GM12878 (cell line): ENCODE measurements at places on chromosomes 5 and 9. TPM values are rescaled to one million over a fixed set of nuclear protein-coding genes. Genes with fewer than 3 reads are reported as not detected.

The PRUNE2 gene
- total RNA-seq: 0.23 and 0.61 TPM in 2 replicates

The GHR gene
- total RNA-seq: 0.32 and 0.62 TPM in 2 replicates

The TEX48 gene
- not detected in 2 replicates for total RNA-seq

The ARHGEF28 gene
- total RNA-seq: 0.15 and 0.19 TPM in 2 replicates

The COL27A1 gene
- total RNA-seq: 0.10 and 0.21 TPM in 2 replicates

The MLLT3 gene
- 38.4 and 40.7 TPM in 2 replicates for total RNA-seq

The FIBCD1 gene
- 0.08 and 0.95 TPM in 2 replicates for total RNA-seq

The SLC6A3 gene
- not detected in 2 replicates for total RNA-seq

The HSPB3 gene
- not detected in 2 replicates for total RNA-seq

The SLC6A19 gene
- 0.03 TPM in 1 of 2 replicates, not detected in the other for total RNA-seq

The PLAC8L1 gene
- not detected in 2 replicates for total RNA-seq

The OR1Q1 gene
- not detected in 2 replicates for total RNA-seq

The SLC36A3 gene
- not detected in 2 replicates for total RNA-seq

The RNF208 gene
- total RNA-seq: 10.7 and 12.0 TPM in 2 replicates

The COL15A1 gene
- total RNA-seq: 0.21 and 0.28 TPM in 2 replicates

The ADAMTSL2 gene
- total RNA-seq: 0.05 TPM in 1 of 2 replicates, not detected in the other

The MAMDC4 gene
- total RNA-seq: 4.3 and 4.8 TPM in 2 replicates

The KIF20A gene
- total RNA-seq: 42.0 and 45.8 TPM in 2 replicates

The ST6GALNAC6 gene
- total RNA-seq: 21.1 and 23.2 TPM in 2 replicates

DNA sequence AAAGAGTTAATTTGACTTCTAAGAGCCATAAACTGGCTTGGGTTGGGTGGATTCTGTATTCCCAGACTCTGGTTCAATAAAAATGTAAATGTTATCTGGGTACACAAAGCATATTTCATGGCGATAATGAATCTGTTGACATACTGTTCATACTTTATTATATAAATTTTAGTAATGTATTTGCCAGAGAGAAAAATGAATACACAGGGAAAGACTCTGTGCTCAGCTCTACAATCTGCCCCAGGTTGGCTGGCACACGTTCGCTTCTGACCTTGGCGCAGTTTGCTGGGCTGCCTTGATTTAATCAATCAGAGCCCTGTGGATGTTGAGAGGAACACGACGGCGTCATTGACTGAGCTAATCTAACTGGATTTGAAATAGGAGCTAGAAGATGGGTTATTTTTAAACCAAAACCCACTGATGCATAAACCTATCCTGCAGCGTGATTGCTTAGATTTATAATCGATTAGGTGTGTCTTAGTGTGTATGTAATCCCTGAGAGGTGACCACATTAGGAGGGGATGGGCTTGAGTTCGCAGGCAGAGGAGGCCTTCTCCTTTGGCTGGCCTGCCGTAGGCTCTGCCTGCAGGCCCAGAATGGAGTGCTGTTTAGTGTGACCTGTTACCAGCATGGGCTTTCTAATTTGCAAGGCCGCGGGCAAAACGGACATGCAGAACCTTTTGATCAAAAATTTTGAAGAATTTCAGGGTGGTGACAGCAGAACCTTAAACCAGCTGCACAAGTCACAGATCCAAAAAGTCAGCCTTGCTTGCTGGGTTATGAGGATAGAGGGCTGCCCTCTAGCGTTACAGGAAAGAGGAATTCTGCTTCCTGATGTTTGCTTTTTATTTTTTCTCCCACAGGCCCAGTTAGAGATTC lies 3.9 kb upstream of the ADCY2 start:
- DNase-seq: no peak

DNA sequence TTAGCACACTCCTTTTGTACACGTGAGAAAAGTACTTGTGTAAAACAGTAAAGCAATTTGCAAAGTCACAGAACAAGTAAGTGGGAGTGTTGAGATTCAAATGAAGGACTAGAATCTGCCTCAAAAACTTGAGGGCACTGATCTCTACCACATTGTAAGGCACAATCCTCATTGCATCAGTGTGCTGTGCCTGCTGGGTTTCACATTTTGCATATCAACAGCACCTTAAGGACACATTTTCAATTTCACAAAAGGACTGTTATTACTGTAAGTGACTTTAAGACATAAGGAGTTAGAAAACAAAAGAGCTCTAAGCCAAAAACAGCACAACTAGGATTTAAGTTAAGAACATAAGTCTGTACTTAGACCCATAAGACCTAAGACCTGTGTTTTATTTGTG lies 44.7 kb upstream of the HK3 start:
- DNase-seq: no peak

DNA sequence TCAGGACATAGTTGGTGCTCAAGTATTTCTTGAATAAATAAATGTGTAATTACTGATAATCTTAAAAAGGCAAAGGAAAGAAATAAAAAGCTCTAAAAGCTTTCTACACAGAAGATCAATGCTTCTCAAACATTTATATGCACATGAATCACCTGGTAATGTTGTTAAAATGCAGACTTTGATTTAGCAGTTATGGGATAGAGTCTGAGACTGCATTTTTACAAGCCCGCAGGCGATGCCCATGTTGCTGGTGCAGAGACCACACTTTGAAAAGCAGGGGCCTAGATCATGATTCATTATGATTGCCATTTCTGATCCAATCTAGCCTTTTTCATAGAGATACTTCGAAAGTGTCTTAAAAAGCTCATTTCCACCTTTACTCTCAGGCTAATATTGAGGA lies 3.5 kb upstream of the CCDC152 start:
- no peak for DNase-seq

GRCh38 chr5:59275510-59276324 lies 617.8 kb downstream of the PDE4D start:
- DNase-seq: no peak

- no peak for DNase-seq
These were observed 4.2 kb downstream of the NEK6 start for GRCh38 chr9:124261736-124262648.

DNA sequence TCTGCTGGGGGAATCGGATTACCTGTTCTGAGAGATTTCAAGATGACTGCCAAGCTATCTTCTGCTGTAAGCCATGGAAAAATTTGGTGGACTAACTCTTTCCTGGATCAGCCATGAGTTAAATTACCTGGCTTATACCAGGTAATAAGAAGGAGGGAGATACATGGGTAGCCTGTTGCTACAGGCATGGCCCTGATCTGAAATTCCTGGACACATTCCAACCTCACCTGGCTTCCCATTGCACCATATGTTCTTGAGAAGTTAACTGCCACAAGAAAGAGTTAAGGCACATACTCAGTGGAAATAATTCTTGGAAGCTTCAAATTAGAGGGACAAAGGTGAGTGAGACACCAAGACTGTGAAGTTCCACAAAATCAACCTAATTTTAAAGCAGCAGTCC lies 371.3 kb downstream of the ACTL7B start:
- DNase-seq: no peak

- DNase-seq: peak; percentile 16
These were observed 69.8 kb downstream of the KDM4C start for GRCh38 chr9:6827439-6828145.

DNA sequence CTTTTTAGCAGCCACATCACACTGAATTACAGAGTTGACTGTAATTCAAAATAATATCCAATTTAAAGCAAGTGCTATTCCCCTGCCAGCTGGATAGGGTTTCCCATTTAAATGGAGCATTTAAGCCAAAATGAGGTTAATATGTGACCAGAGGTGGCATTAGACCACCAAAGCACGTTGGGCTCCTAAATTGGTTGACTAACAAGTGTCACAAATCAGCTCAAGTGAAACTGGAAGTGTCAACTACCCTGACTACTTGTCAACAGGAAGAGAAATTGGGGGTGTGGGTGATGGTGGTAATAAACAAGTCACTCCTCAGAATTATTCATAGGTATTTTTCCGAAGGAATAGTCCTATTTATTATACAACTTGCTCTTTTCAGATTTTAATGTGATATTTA lies 609.6 kb upstream of the TLE4 start:
- no peak for DNase-seq

- DNase-seq: no peak
These were observed 238.6 kb downstream of the FANCC start for GRCh38 chr9:95078939-95079338.

- no peak for DNase-seq
These were observed 155.3 kb downstream of the ADAMTS12 start for GRCh38 chr5:33736510-33736909.

- DNase-seq: no peak
These were observed 122.2 kb downstream of the SLC28A3 start for GRCh38 chr9:84218322-84218721.

DNA sequence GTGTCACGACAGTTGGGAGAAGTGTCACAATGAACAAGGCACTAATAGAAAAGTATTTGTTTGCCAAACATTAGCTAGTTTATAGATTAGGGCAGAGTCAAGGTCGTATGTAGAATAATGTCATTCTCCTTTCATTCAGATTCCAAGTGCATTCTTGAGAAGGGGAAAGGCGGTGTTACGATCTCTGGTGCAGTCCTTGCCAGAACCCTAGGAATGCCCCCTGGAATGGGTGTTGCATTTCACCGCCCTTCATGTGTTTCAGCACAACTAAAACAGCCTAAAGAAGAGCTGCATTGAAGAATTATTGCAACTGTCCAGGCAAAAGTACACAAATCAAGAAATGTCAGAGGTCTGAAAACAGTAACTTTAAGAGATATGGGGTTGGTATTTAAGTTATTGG lies 721.0 kb upstream of the WWC1 start:
- no peak for DNase-seq

GRCh38 chr5:165138236-165138635 lies 1632.8 kb downstream of the MAT2B start:
- no peak for DNase-seq

DNA sequence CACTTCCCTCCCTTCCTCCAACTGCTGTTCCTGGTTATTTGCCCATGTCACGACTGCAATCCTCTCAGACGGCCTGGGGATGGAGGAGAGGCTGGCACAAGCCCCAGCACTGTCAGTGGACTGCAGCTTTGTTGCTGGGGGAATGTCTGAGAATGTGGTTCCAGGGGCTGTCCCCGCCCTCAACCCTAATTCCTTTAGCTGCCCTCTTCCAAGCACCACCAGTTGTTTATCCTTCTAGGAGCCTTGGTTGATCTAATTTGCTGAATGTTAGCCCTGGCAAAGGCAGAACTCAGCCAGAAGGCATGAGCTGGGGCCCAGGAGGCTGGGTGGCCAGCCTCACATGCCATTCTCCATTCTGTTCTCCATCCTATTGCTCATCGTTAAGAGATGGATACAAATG lies 51.6 kb downstream of the ADAM19 start:
- no peak for DNase-seq

DNA sequence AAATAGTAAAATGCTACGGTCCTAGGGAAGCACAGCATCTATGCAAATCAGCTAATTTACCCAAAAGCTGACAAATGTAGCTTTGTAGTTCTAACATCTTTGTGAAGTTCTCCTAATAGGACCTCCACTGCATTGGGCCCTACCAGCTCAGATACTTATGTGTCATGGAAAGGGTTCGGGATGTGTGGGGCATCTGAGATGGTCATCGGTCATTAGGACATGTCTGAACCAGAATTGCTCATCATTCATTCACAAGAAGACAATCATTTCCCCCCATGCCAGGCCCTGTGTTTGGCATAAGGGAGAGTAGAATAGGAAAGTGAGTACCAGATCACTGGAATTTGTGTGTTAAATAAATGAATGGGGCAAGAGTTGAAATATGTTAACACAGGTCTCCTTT lies 35.7 kb downstream of the PWWP2A start:
- DNase-seq: no peak

- no peak for DNase-seq
These were observed 49.7 kb downstream of the FER start for GRCh38 chr5:108797396-108797795.

DNA sequence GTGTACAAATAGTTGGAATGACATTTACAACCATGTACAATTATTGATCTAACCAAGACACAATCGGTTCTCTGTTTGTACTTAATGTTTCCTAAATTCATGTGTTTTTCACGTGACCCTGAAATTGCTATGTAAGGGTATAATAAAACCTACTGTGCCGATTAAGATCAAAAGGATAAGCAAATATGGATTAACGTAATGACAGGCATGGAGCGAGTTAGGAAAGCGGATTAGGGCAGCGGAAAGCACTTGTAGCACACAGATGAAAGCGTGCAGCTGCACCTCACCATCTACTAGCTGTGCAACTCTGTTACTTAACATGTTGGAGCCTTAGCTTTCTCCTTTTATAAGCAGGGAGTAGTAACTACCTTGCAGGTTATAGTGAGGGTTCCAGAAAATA lies 38.3 kb upstream of the ZFYVE16 start:
- DNase-seq: no peak

- no peak for DNase-seq
These were observed 32.1 kb downstream of the PRUNE2 start for GRCh38 chr9:76873821-76874220.

GRCh38 chr5:74471875-74472274 lies 168.7 kb downstream of the ENC1 start:
- DNase-seq: no peak

- no peak for DNase-seq
These were observed 228.2 kb upstream of the TYRP1 start for GRCh38 chr9:12464910-12465512.

- no peak for DNase-seq
These were observed 111.4 kb downstream of the DCP2 start for GRCh38 chr5:113087976-113088514.

- DNase-seq: no peak
These were observed 54.7 kb downstream of the IRF1 start for GRCh38 chr5:132435886-132436285.

GRCh38 chr9:113887436-113887835 lies 11.3 kb downstream of the ZNF618 start:
- no peak for DNase-seq

DNA sequence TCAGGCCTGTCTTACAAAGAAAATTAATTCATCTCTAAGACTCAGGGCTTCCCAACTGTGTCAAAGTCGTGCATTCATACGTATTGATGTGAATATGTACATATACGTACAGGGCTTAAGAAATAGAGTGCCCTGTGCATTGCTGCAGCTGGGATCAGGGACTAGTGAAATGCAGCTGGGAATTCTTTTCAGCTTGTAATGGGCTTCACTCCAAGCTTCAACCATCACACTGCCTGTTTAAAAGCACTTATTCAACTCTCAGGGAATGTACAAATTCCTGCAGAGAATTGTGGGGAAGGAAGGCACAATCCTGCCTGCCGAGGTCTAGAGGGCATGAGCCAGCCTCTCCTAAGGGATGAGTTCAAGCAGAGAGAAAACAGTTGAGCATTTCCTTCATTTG lies 59.6 kb upstream of the MAN2A1 start:
- DNase-seq: no peak

GRCh38 chr5:177183766-177184360 lies 50.3 kb downstream of the NSD1 start:
- no peak for DNase-seq

DNA sequence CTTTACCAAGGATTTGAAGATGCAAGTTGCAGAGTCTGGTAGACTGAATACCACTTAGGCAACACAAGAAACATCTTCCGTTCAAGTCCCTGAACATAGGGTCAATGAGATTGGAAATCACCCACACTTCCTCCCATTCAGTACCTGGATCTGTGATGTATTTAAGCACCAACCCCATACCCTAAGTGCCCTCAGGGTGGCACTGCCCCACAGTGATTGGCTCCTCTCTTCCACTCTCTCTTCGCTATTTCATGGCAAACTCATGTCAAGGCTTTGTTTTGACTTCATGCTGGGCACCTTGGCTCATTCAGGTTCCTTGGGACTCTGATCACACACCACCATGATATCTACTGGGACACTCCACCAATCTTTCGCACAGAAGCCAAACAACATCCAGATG lies 53.7 kb downstream of the GGTA1 start:
- no peak for DNase-seq
